Fibroblast of the aortic adventitia (primary cell): ENCODE measurements at places on chromosomes 1 and 21.

GRCh38 chr1:228085287-228085951, 2.9 kb downstream of the ARF1 start:
- DNase-seq, result peak; percentile 92

DNA sequence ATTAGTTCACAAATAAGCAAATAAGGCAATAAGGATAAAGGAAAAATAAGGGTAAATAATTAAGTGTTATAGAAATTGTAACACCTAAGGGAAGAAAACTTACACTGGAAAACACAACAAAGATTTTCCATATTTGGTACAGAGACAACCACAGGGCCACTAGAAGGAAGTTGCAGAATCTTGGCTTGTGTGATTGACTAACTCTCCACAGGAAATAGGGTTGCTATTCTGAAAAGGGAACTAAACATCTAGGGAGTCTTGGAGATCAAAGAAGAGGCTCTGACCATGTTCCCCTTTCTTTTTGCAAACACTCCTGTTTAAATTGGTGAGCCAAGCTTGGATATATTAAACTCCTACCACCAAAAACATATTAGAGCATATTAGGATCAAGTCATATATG, 59.1 kb downstream of the APCS start:
- DNase-seq, result no peak

DNA sequence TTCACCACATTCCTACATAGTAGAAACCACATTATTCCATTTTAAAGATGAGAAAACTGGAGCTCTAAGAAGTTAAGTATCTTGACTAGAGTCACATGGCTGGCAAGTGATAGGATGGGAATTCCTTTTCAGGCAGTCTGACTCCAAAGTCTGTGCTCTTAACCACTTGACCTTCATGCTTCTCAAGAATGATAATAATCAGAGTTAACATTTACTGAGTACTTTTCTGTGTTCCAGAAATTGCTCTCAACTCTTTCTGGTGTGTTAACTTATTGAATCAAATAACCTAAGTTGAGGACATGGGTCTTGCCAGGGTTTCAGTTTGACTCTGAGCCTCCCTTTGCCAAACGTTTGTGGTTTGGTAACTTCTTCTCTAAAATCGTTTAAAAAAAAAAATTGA, 169.4 kb downstream of the RASAL2 start:
- DNase-seq, result peak; percentile 44

DNA sequence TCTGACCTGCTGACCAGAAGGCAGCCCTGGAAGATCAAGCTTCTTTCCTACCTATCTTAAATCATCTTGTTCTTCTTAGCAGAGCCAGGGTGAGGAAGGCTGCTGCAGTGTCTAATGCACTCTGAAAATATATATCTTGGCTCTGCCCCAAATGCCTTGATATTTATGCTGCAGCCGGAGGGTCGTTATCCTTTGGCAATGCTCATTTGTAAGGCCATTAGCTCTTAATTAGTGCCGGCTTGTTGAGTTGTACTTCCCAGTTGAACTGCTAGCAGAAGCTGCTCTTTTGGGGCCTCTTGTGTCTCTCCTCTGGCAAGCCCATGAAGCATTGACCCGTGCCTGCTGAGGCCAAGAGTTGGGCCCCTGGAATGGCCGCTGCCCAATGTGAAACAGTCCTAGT, 4.2 kb upstream of the GNL2 start:
- DNase-seq, result no peak
